ENCODE measurements at places on chromosomes 2 and 18. TPM values are rescaled to one million over a fixed set of nuclear protein-coding genes. Genes with fewer than 3 reads are reported as not detected.

The LIMS3 gene
- total RNA-seq = 2.5 TPM

The PRKAG3 gene
- not detected for total RNA-seq

DNA sequence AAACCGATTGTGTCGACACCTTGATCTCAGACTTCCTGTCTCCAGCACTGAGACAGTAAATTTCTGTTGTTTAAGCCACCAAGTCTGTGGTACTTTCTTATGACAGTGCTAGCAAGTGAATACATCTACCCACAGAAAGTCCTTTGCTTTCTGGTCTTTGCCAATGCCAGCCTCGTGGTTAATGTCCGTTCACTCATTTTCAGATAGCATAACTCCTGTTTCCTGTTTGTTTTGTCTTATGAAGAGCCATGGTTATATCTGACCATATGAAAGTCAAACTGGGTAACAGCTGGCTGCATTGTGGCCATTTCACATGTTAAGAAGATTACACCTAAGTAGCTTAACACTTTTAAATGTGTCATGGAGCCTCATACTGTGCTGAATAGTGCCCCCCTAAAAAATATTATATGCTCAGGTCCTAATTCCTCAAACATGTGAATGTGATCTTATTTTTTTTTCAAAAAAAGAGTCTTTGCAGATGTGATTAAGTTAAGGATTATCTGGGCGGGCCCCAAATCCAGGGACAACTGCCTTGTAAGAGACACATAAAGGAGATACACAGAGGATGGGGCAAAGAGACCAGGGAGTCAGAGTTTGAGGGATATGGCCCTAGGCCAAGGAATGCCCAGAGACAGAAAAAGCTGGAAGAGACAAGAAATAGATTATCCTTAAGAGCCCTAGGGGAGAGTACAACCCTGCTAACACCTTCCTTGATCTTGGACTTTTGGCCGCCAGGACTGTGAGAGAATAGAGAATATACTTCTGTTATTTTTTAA is 118.0 kb downstream of the KCNE4 start:
- no peak for DNase-seq

DNA sequence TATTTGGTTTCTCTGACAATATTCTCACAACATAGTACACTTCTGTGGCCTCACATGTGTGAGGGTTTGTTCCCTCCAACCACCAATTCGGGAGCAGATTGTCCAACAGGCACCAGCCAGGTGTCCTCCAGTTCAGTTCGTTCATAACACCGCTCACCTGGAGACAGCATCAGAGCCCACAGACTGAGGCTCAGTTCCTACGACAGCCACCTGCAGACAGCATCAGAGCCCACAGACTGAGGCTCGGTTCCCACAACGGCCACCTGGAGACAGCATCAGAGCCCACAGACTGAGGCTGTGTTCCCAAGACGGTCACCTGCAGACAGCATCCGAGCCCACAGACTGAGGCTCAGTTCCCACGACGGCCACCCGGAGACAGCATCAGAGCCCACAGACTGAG is 58.2 kb upstream of the SNTG2 start:
- DNase-seq = no peak

GRCh38 chr18:61699397-61700110 is 193.3 kb downstream of the RNF152 start:
- no peak for DNase-seq

DNA sequence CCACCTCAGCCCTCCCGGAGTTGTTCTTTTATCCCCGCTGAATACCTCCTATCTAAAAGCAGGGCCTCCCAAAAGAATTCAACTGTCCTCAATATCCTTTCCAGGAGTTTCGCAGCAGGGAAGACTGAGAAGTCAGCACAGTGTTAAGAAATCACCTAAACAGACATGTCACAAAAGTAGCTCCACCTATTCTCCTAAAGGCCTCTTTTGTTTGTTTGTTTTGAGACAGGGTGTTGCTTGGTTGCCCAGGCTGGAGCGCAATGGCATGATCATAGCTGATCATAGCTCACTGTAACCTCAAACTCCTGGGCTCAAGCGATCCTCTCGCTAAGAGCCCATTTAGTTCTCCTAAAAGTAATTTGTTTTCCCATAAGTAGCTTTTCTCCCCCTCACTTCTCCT is 53.8 kb downstream of the TEX44 start:
- DNase-seq = no peak
